Stimulated activated naive CD8-positive, alpha-beta T cell treated with anti-CD3 and anti-CD28 coated beads, Interleukin-15, Interleukin-2, amounts not matched to agents 100 U/mL and 50 U/mL, for 24 hours (primary cell): ENCODE measurements at places on chromosomes 12 and 14.

DNA sequence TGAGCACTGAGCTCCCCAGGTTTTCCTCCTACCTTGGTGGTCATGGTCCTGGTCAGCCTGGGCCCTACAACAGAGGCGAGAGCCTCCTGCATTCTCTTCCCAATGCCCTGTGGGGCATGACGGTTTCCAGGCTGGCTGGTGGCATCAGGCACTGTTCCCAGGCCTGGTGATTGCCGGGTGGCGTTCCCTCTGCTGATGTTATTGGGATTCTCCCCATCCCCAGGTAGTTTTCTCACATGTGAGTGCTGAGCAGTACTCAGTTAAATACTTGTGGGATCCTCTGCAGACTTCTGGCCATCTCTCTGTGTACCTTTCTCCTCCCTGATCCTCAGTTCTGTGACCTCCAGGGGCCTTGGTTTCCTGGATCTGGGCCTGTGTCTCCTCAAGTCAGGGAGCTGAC, 15.8 kb downstream of the C1R start:
- DNase-seq = no peak

- DNase-seq = peak; percentile 31
Observed at GRCh38 chr12:76878099-76878898, 520 bp downstream of the CSRP2 start.

DNA sequence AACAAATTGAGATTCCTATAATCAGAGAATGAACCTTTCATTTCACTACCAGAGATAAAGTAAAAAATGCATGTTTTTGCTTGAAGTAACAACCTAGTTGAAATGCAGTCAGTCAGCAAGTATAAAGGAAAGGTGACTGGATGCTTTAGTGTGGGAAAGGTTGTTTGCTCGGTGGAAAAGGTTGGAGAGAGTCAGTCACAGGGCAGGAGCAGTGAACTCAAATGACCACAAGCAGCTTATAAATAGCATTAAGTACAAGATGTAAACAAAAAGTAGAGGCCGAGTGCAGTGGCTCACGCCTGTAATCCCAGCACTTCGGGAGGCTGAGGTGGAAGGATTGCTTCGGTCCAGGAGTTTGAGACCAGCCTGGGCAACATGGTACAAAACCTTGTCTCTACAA, 98.1 kb upstream of the FGD4 start:
- no peak for DNase-seq

DNA sequence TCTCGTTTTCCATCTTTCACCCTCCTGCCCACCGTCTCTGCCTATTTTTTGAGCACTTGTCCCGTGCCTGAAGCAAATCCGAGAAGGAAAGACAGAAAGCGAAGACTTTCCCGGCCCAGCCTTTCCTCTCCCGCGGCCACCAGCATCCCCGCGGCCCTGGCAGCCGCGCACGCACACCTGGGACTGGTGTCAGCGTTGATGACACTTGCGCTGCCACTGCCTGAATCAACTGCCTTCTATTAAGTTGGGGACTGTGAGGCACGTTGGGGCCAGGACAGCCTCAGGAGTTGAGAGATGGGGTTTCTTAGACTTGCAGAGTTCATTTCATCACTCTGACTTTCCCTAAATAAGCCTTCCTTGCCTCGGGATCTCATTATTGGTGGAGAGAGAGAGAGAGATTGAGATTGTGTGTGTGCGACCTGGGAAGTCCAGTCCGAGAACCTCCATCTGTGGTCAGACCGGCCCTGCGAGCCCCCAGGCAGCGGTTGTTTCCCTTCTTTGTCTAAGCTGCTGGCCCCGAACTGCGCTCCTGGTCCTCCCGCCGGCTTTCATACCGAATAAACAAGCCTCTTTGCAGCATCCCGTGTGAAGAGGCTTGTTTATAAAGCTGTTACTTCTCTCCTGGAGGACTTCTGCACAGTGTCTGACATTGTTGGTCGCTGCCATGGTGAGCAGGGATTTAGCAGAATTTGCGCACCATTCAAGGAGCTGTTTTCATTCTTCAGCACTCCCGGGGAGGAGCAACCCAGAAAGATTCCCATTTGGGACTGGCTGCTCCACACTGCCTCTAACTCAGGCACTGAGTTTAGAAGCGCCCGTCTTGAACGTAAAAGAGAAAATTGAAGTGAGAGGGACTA, 1.5 kb downstream of the PDZRN4 start:
- no peak for DNase-seq
